ENCODE measurements at places on chromosomes 11 and 22.

GRCh38 chr11:10564030-10564429 is 4.4 kb downstream of the LYVE1 start:
- DNase-seq, result no peak

DNA sequence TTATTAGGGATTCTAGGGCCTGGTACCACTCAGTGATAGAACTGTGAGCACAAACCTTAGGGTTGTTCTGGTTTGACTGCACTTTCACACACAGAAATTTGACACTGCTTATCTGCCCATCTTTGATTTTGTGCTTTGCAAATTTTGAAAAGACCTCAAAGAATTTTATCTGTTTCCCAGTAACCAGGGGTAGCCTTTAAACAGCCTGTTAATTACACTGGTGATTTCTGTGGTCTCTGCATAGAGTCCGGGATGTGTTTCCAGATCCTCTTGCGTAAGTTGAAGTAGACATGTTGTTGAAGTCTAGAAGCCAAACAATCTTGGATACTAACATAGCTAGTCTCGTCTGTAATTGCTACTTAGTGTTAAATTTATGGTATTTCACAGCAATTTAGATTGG is 75.3 kb downstream of the C22orf31 start:
- DNase-seq, result no peak

DNA sequence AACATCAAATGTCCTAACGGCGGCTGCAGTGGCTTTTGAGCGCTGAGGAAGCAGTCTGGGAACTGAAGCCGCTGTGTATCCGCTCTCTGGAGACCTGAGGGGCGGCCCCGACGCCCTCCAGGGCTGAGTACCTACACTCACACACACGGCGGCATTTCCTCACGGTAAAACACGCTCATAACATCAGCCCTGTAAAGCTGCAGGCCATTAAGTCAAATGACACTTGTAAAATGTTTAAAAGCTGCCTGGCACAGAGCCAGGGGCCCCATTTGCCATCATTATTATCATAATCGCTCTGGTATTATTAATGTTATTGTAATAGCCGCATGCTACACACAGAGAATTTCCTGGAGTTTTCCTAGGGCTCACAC is 5.1 kb downstream of the CARS1 start:
- DNase-seq, result no peak

DNA sequence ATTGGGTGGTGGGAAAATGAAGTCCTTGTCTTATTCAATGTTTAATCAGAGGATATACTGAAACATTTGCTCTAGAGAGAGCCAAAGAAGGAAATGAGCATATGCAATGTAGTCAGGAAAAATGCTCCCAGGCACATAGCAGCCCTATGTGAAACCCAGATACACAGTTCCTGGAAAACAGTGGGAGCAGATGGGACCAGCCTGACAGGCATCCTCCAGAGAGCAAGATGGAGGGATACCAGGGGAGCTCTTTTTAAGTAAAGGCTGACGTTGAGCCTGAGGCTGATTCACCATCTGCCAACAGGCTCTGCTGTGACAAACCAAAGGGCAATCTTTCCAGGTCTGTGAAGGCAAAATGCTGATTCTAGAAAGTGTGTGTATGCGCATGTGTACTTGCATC is 559.4 kb upstream of the KIRREL3 start:
- no peak for DNase-seq

GRCh38 chr22:43232445-43232844 is 45.5 kb upstream of the TTLL12 start:
- no peak for DNase-seq

DNA sequence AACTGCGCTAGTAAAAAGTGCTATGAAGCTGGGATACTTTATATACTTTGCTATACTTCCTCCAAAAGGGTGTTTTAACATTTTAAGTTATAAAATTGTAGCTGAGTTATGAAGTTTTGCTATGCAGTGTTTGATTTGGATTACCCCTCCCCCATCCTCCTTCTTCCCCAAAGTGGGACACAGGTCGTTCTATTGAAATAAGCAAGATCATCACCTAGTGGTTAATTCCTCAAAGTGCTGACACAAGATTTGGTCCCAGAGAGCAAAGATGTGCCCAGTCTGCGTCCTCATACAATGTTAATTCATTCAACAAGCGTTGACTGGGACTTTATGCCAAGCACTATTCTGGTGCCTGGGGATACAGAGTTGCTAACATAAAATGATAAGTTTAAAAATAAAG is 78.5 kb downstream of the SPON1 start:
- no peak for DNase-seq

- DNase-seq, result no peak
Measured at GRCh38 chr11:71109586-71109985, 142.8 kb downstream of the SHANK2 start.

DNA sequence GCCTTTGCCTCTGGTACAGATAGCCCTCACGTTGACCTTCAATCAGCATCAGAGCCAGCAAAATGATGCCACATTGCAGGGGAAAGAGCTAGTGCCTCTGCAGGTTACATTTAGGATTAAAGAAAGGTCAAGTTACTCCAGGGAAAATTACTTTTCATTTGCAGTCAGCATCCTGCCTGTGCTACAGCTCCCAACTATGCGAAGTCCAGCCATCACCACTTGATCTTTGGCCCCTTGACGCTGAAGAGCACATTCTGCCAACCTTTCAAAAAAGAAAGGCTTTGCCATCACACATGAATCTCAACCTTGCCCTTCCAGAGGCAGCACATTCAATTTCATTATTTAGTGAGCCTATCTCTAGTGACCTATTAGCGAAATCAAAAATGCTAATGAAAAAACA is 11.3 kb downstream of the FJX1 start:
- DNase-seq, result no peak

DNA sequence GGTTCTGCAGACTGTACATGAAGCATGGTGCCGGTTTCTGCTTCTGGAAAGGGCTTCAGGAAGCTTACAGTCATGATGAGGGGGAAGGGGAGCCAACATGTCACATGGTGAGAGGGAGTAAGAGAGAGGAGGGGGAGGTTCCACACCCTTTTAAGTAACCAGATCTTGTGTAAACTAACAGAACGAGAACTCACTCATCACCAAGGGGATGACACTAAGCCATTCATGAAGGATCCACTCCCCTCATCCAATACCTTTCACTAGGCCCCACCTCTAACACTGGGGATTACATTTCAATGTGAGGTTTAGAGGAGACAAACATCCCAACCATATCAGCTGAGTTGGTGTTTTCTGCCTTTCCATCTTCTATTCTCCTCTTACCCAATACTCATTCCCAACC is 83.5 kb downstream of the BDNF start:
- no peak for DNase-seq

Measured in foreskin keratinocyte (primary cell).